ENCODE measurements at places on chromosomes 5 and 9.
A peak's percentile ranks its signal among the peaks of the same experiment; 100 is the strongest.

DNA sequence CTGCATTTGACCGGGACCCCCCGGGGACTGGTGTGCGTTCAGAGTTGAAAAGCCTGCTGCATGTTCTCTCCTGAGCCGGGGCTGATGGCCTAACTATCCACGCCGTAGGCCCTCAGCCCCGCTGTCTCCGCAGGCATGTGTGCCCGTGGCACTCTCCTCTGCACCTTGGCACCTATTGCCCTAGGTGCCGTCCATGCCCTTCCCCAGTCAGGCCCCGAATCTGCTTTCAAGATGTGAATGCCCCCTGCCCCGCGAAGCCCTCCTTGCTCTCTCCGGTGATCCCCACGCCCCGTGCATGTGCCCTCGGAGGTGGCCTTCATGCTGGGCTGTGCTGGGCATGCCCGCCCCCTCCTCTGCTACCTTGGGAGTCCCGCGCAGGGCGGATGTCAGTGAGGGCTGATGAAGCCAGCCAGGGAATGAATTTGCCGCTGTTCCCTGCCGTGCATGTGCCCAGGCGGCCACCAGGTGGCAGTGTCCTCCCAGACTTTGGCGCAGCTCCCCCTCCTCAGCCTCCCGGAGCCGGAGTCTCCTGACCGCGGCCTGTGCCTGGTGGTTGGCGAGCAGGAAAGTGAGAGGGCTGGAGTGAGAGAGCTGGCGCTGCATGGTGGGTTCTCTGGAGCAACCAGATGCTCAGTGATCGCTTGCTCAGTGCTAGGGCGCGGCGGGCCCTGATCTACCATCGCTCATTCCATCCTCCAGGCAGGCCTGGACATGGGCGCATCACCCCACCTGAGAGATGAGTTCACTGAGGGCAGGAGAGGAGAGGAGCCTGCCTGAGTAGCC is 112.9 kb upstream of the LMX1B start:
- DNase-seq: peak; percentile 56

GRCh38 chr5:74064911-74065310 is 438.9 kb downstream of the ARHGEF28 start:
- DNase-seq: no peak

DNA sequence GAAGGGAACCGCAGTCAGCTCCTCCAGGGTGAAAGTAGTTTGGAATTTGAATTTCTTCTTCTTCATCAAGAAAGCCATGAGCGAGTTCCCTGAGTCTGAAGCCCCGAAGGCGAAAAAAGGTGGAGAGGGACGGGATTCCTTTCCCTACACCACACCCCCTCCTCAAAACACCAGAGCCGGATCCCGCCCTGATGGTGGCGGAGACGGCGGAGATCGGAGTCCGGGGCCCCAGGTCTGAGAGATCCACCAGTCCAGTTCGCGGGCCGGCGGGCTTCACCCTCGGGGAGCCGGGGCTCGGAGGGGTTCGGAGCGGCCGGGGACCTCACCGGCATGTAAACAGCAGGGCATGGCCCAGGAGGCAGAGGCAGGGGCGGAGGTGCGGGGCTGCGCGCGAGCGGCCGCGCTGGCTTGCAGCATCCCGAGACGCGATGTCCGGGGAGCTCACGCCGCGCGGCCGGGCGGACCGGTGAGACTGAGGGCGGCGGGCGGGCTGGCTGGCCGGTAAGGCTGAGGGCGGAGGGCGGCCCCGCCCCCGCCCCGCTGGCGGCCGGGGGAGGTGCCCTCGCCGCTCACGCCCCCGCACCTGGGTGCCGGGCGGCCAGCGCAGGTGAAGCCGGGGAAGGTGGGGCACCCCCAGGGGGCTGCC is 606 bp downstream of the EEIG1 start:
- DNase-seq: peak; percentile 49

DNA sequence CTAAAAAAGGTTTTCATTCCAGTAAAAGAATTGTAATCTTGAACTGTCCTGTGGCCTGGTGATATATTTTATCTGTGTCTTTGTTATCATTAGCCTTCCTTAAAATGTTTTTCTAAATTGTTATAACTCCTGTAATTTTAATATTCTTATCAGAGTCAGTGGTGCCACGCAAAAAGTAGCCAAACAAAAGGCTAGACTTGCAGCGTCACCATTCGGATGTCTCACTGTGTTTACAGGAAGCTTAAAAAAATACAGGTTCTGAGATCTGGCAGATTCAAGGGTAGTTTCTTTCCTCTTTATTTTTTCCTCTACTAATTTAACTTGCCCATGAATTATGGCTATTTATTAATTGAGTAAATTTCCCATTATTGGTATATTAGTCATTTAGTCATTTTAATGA is 362.3 kb downstream of the MAT2B start:
- DNase-seq: no peak

- DNase-seq: no peak
Measured at GRCh38 chr5:170525470-170526211, 21.8 kb downstream of the KCNIP1 start.

GRCh38 chr9:4144869-4145268 is 155.0 kb downstream of the GLIS3 start:
- no peak for DNase-seq

DNA sequence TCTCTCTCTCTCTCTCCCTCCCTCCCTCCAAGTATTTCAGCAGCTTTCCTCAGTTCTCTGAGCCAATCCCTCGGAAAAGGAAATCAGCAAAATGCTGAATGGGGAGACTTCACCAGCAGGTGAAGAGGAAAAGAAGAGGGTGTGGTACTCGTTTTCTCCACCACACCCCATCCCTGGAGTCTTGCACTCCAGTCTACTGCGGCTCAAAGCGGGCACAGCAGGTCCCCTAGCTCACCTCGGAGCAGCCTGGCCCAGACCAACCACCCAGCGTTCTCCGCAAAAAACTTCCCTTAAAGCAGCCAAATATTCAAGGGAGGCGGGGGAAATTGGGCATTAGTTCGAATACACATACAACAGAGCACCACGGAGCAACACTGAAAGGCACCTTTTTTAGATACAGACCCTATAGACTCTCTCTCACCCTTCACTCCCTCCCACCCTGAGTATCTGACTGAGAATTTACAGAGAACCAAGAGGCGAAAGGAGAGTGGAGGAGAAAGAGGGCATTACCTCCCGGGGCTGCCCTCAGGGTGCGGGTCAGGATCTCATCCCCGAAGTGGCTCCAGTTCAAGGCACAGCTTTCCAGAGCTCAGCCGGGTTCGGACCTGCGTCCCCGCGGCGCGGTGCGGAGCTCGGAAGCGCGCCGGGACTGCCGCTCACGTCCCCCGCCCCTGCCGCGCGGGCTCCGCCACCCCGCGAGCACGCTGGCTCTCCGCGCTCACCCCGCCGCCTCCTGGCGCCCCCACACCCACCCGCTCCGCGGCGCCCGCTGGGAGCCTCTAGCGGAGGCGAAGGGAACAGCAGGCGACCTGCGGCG is 1638.5 kb upstream of the C9orf72 start:
- no peak for DNase-seq

DNA sequence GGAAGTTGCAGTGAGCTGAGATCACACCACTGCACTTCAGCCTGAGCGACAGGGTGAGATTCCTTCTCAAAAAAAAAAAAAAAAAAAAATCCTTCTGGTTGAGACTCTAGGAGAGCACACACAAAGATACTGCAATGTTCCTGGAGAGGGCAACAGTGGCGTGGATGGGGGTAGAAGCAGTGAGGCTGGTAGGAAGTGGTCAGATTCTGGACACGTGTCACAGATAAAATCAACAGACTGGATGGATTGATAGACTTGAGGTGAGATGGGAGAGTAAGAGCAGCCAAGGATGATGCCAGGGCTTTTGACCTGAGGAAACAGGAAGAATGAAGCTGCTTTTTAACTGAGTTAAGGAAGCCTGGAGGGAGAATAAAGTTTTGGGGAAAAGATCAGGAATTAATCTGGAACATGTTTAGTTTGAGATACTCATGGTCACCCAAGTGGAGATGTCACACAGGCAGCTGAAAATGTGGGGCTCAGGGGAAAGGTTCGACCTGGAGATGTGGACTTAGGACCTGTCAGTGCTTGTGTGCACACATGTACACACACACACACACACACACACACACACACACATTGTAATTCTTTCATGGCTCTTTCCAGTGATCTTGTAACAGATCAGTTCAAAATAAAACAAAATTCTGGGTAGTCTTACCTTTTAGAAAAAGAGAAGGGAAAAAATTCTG is 88.1 kb downstream of the FANCC start:
- DNase-seq: no peak

GRCh38 chr9:130104491-130105193 is 50.9 kb downstream of the GPR107 start:
- no peak for DNase-seq

- peak; percentile 0 for DNase-seq
Measured at GRCh38 chr9:96618209-96619123, 1.2 kb downstream of the CDC14B start.

GRCh38 chr5:134813407-134813806 is 32.4 kb upstream of the C5orf24 start:
- DNase-seq: no peak

DNA sequence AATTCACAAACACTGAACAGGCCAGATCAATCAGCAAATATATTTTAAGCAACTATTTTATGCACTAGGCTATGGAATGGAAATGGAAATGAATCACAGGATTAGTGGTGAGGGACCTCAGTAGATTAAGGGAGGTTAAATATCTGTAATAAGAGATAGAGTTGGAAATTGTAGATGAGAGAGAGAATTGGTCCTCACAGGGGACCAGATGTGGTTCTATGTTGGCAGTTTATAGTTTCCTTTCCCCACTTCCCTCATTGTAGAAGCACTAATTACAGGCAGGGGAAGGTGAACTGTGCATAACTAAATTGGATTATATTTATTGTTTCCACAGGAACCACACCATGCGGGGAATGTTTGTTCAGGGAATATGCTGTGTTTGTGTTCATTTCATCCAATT is 496.2 kb downstream of the ARHGEF28 start:
- DNase-seq: no peak

- no peak for DNase-seq
Measured at GRCh38 chr5:73909474-73909873, 283.5 kb downstream of the ARHGEF28 start.

GRCh38 chr9:120710110-120710981 is 3.9 kb downstream of the MEGF9 start:
- peak; percentile 13 for DNase-seq

- DNase-seq: no peak
Measured at GRCh38 chr5:69502767-69503488, 10.3 kb downstream of the OCLN start.

GRCh38 chr9:127903557-127904475 is 4.4 kb upstream of the ST6GALNAC6 start:
- DNase-seq: peak; percentile 57

DNA sequence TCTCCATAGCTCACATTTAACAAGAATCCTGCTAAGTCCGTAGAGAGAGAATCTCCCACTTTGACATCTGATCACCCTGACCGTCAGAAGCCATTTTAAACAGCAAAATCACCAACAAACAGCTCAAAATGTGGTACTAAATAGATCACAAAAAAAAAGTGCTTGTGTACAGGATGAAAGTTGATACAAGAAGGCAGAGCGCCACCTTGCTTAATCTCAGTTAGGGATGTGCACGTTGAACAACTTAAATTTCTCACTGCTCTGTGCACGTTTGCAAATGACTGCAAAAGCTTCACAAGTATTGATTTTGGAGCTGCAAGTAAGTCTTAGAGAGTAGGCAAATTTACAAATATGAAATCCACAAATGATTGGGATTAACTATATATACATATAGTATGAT is 63.1 kb upstream of the NREP start:
- no peak for DNase-seq

- DNase-seq: no peak
Measured at GRCh38 chr5:132263548-132264261, 6.2 kb downstream of the PDLIM4 start.

DNA sequence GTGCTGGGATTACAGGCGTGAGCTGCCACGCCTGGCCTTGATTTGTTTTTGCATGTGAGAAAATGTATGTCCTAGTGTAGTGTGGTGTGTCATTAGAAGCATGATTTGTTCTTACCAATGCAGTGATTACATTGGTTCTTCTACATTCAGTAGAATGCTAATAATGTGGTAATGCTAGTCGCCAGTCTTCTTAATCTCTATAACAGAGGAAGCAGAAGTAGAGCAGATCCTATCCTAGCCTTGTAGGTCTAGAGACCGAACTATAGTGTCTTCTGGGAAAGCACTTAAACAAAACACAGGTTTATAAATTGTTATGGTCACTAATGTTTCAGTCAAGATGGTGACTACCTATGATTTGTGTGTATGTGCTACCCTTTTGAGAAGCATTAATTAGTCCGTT is 197.5 kb upstream of the DMRT1 start:
- no peak for DNase-seq

DNA sequence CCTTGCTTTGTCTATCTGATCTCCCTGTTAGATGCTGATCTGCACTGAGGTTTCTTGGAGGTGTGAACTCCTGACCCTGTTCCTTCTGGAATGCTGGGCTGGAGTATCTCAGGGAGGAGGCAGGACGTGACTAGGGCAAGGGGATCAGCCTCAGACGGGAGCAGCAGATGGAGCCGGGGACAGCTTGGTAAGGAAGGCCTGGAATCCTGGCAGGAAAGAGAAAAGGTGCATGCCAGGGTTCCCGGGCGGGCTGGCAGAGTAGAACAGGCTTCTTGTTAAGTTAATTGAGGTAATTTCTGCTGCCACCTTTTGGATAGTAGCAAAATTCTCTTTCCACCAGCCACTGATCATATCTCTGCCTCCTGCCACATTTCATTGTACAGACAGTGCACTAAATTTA is 180.9 kb downstream of the ZNF462 start:
- no peak for DNase-seq

DNA sequence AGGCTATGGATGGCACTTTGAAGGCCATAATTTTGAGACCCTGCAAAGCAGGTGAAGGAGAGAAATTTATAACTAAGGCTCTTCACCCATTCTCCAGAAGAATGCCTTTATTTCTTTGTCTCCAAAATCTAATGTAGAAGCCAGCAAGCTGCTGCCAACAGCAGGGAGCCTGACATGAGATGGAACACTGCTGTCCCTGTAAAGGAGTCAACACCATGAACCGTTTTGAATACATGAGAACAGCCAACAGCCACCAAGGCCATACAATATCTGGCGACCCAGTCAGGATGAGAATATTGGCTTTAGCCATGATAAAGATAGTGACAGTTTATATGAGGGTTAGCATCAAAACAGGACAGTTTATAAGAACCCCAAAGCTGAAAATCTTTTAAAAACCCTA is 121.2 kb upstream of the LIFR start:
- no peak for DNase-seq

DNA sequence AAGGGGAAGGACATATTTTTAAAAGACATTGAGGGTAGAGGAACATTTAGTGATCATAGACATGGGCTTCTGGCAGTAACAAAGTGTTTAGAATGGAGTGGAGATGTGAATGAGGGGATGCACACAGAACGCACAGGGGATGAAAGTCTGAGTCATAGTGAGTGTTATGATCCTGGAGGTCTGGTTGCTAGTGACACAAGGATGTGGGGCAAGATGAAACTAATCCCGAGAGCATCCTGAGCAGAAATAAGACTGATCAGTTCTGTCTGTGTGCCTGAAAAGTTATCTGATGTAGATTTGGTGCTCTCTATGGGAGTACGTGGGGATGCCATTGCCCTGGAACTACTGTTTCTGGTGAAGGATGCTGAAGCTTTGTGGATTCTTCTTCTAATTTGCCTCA is 141.1 kb downstream of the CHSY3 start:
- no peak for DNase-seq

GRCh38 chr9:130126721-130127433 is 45.3 kb upstream of the NCS1 start:
- DNase-seq: no peak

GRCh38 chr9:114205171-114206015 is 50.1 kb downstream of the COL27A1 start:
- DNase-seq: no peak

- no peak for DNase-seq
Measured at GRCh38 chr5:111719773-111720172, 37.2 kb downstream of the NREP start.

- DNase-seq: no peak
Measured at GRCh38 chr5:55758231-55758630, 20.4 kb downstream of the DDX4 start.

Data from activated effector memory CD4-positive, alpha-beta T cell treated with Interleukin-2 at 50 U/mL for 16 hours (primary cell).